CD14-positive monocyte (primary cell): ENCODE measurements at places on chromosomes 4 and X. TPM values are rescaled to one million over a fixed set of nuclear protein-coding genes. Genes with fewer than 3 reads are reported as not detected.

DNA sequence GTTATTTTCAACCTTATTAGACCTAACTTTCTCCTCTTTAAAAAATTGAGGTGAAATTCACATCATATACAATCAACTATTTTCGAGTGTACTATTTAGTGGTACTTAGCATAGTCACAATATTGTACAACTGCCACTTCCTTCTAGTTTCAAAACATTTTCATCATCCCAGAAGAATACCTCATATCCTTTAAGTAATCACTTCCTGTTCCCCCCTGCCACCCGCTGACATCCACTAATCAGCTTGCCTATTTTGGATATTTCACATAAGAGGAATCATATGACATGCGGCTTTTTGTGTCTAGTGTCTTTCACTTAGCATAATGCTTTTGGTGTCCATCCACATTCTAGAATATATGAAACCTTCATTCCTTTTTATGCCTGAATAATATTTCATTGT, 10.0 kb upstream of the PPA2 start:
- peak; percentile 54 for DNase-seq

The TRPC5OS gene
- 0.08 TPM in 1 of 2 replicates, not detected in the other for polyA plus RNA-seq

The PRRG1 gene
- 0.31 and 0.39 TPM in 2 replicates for polyA plus RNA-seq

The PAK3 gene
- polyA plus RNA-seq, result not detected

The SOWAHB gene
- polyA plus RNA-seq, result not detected
